ENCODE measurements at places on chromosomes 12 and 14.

- DNase-seq = no peak
These were observed 105.9 kb downstream of the ETV6 start for GRCh38 chr12:11755302-11755930.

DNA sequence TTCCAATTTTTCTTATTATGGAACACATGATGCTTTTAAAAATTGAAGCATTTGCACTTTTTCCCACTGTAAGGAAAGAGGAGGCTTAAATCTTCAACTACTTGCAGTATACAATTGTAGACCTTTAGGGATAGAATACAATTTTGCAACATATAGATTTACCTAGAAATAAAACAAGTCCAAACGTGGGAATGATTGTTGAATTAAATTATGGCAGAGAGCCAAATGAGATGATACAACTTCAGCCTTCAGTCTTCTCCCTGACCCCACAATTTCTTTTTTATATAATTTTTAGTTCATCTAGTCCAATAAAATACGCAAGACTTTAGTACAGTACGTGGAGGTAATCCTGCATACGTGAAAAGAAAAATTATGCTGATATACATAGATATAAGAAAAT is 666.5 kb downstream of the SLC16A7 start:
- DNase-seq = no peak

DNA sequence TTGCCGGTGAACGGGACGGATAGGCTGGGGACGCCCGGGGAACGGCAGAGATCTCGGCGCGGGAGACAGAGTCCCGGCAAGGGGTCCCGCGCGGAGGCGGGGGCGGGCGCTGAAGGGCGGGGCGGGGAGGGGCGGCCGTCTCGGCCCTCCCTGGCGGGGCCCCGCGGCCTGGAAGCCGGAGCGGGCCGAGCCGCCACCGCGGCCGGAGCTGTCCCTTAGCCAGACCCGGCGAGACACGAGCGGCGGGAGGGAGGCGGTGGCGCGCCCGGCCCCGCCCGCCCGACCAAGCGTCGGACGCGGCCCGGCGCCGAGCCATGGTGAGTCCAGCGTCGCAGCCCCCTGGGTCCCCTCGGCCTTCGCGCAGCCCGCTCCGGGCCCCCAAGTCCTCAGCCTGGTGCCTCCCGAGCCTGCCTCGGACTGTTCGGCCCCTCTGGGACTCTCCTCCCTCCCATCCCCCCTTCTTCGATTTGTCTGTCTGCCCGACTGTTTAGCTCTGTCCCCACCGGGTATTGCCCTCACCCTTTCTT is at the start of gene ARHGEF40:
TSS of gene ARHGEF40 (plus strand) at position 222 of the 527 bp plus-strand sequence. CDS start at position 315, 93 bp downstream.
- no peak for DNase-seq

- no peak for DNase-seq
These were observed 50.9 kb downstream of the TRPV4 start for GRCh38 chr12:109782326-109782703.

- DNase-seq = no peak
These were observed 626.6 kb upstream of the TMEM132C start for GRCh38 chr12:127640181-127640886.

DNA sequence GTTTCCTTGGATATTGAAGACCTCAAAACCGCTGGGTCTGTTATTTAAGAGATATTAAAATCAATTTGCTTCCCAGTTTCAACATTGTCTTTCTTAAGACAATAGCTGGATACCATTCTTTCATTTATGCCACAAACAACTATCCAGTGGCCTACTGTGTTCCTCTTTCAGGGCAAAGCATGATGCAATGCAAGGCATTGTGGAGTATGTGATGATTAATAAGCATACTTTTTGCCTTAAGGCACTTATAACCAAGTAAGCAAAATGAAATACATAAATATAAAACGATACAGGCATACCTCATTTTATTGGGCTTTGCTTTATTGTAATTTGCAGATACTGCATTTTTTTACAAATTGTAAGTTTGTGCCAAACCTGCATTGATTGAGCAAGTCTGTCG is 45.5 kb downstream of the SCN8A start:
- DNase-seq = no peak

GRCh38 chr14:58769011-58769643 is 131.4 kb downstream of the DACT1 start:
- no peak for DNase-seq

- no peak for DNase-seq
These were observed 13.1 kb downstream of the ATXN3 start for GRCh38 chr14:92093320-92093719.

DNA sequence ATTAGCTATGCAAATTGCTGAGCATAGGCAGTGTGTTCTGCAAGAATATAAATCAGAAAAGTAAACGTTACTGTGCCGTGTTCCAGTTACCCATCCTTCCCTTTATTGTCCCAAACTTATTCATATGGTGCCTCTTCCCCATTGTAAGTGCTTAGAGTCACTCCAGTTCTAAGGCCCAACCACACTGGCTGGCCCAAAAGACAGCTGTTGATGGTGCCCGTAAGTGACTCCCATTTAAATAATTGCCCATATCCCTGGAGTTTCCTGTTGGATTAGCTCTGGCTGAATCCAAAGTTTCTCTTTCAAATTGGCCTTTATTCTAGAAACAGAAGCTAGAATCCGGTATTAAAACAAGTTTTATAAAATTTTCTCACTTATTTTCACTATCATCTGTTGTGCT is 400.1 kb upstream of the DDHD1 start:
- no peak for DNase-seq

DNA sequence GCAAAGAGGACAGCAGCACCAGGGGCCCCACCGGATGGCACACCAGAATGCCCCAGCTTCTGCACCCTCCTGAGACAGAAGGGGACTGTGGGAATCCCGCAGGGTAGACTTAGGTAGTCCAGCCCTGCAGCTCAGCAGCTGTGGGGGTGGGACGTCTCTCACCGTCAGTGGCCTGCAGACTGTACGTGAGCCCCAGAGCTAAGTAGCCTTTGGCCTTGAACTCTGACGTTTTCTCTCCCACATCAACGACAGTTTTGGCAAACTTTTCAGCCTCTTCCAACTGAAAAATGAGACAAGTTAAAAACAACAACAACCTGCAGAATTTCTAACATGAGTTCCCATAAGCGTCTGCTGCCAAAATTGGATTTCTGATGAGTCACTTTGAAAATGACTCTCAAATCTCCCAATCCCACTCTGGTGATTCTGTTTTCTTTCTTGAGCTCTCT is 161.4 kb downstream of the TTC7B start:
- DNase-seq = no peak

DNA sequence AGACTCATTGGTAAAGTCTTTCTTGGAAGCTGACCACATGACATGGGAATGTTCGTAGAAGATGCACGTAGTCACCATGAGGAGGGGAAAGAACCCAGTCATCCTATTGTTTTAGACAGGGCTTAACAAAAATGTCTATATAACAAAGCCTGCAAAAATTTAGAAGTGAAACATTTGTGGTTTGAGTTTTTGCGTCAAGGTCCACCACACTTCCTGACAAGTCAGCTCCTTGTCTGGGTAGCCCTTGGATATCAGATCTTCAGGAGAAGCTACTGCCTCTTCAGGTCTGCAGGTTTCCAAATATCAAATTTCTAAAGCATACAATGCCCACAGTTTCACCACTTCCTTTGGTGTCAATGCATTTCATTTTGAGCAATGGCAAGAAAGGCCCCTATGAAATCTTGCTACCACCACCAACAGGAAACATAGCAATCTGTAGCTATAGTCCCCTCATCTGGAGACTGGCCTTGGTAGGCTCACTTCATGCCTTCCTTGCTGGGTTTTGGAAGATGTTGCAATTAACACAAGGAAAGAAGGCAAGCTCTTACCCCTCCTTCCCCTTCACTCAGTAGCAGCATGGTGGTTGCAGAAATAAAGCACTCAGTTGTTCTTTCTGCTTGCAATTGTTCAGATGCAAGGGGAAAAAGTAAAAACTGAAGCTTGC is 235.2 kb downstream of the PCNX1 start:
- no peak for DNase-seq

DNA sequence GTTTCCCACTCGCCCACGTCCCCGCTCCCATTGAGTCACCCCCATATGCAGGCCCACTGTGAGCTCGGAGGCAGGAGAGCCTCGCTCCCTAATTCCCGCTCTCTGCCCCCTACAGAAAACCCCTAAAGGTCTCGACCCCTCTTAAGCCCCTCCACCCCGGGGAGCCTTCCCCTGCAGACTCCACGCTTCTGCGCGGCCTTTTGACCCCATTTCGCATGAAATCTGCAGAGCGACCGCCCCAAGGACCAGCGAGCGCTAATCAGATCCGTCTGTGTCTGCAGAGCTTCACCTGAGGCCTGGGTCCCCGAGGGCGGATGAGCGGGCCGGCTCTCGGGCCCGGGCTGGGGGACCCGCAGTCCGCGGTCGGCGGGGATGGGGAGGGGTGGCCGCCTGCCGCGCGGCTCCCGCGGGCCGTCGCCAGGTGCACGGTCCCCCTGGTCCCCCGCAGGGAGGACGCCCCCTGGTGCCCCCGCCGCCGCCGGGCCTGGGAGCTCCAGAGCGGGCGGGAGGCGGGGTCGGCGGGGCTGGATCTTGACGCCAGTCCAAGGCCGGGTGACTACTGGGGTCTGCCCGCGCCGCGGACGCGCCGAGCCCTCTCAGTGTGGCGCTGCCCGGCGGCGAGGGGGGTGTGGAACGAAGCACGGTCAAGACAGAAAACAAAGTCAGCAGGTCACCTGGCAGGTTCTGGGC is 10.1 kb downstream of the BMP4 start:
- no peak for DNase-seq
